T-helper 9 cell (primary cell): ENCODE measurements at places on chromosomes 1 and 21.

GRCh38 chr1:67769633-67770256 lies 63.5 kb downstream of the GNG12 start:
- no peak for DNase-seq

- no peak for DNase-seq
These were observed 120.0 kb downstream of the GIPC2 start for GRCh38 chr1:78165816-78166215.

- DNase-seq: peak; percentile 21
These were observed 45.2 kb downstream of the CAMK2N1 start for GRCh38 chr1:20440785-20441200.

DNA sequence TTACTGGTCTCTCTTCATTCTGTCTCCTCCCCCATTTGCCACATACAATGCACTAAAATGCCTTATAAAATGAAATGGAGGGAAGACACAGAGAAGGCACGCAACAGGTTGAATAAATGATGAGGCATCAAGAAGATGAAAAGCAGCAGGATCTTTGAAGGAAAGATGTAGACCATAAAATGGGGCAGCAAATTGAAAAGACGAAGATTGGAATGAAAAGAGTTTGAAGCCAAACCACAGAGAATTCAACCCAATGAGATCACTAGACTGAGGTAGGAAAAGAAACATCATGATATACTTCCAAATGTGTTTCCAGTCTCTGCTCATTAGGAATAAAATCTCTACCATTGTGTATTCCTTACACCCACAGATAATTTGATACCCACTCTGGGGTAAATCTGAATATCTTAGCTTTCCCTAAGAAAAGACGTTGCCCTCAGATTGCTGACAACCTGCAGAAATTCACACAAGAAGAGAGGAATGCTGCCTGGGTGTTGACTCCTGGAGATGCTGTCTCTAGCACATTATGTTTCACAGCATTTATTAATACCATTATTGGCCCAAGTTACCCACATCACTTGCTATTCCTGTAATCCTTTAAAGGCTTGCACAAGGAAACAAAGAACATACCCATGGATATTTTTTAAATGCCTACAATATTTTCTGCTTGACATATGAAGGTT lies 230.9 kb downstream of the LTN1 start:
- DNase-seq: no peak

GRCh38 chr1:64039390-64039926 lies 164.0 kb upstream of the UBE2U start:
- DNase-seq: no peak

- no peak for DNase-seq
These were observed 136.1 kb downstream of the TNFSF18 start for GRCh38 chr1:172914501-172915144.

DNA sequence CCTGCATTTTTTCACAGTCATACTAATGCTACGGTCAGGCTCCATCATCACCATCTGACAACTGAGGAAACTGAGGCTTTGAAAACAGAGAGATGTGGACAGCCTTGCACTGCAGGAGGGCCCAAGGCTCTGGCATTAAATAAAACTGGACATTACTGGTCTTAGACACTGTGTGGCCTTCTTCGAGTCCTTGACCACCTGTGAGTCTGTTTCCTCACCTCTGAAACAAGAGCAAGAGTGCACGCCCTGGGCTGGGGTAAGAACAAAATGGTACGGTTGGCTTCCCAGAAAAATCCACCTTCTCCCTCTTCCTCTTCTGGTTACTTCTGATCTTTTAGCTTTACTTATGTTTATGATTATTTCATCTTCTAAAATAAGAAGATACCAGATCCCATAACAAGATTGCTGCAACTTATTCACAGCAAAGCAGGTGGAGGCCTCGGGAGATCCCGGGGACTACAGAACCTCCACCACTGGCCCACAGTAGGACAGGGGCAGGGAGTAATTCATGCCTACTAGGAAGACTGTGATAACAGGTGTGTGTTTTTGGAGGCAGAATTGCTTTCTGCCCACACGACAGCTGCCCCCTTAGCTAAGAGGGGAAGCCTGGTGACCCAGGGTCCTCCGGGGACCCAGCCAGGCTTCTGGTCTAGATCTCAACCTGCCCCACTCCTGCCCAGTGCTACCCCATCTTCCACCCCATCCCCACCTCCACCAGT lies 156.4 kb upstream of the EDN2 start:
- DNase-seq: no peak

GRCh38 chr1:92329347-92330129 lies 30.7 kb downstream of the RPAP2 start:
- DNase-seq: no peak

GRCh38 chr1:112833806-112834205 lies 118.7 kb upstream of the PPM1J start:
- DNase-seq: no peak

DNA sequence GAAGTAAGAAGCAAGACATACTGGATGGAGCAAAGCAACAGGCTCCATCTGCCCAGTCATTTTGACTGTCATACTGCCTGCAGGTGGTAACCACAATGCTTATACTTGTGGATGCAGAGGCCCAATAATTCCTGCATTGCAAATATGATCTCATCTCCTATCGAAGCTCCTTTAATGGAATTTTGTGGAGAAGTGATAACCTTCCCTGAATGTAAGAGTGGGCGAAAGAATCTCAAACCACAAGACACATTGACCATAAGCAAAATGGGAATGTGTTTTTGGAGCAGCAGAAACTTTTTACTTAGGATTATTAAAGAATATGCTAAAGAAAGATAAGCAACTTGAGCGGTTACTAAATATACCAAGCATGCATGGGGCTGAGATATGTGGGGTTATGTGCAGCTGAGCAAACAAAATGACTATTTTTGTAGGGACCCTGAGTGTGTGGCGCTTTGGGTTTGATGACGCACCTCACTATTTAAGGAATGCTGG lies 77.4 kb upstream of the BACH1 start:
- no peak for DNase-seq
